ENCODE measurements at places on chromosomes 12 and 14. TPM values are rescaled to one million over a fixed set of nuclear protein-coding genes. Genes with fewer than 3 reads are reported as not detected.
A peak's percentile ranks its signal among the peaks of the same experiment; 100 is the strongest.

TC2N gene
- 2.1 TPM for total RNA-seq

TAS2R8 gene
- 0.50 TPM for total RNA-seq

GRIP1 gene
- 9.1 TPM for total RNA-seq

INHBC gene
- not detected for total RNA-seq

KIAA0586 gene
- total RNA-seq: 19.0 TPM

METTL3 gene
- 42.9 TPM for total RNA-seq

KRT80 gene
- total RNA-seq: 9.2 TPM

MANSC1 gene
- total RNA-seq: 9.1 TPM

FOXG1 gene
- not detected for total RNA-seq

NGB gene
- not detected for total RNA-seq

GRCh38 chr12:49819786-49820185, 8.4 kb downstream of the NCKAP5L start:
- no peak for DNase-seq

- no peak for DNase-seq
Observed at GRCh38 chr12:48423171-48423570, 49.2 kb upstream of the ANP32D start.

GRCh38 chr12:6459004-6459337, 7.1 kb downstream of the TAPBPL start:
- no peak for DNase-seq

DNA sequence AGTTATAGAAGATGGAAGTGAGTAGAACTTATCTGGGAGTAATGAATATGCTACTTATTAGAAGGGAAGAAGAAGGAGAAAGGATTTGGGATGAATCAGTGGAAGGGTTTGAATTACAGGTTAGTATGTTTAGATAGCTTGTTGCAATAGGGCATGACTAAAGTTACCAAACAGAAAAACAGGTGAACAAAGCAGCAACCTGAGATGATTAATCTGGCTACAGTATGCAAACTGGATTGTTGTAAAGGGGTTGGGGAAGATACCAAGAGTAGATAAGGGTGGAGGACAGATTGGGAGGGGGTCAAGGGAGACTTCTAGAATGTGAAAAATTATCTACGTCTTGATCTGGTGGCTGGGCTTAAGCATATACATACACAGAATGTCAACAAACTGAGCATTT, 73.4 kb upstream of the CLEC14A start:
- DNase-seq: no peak

DNA sequence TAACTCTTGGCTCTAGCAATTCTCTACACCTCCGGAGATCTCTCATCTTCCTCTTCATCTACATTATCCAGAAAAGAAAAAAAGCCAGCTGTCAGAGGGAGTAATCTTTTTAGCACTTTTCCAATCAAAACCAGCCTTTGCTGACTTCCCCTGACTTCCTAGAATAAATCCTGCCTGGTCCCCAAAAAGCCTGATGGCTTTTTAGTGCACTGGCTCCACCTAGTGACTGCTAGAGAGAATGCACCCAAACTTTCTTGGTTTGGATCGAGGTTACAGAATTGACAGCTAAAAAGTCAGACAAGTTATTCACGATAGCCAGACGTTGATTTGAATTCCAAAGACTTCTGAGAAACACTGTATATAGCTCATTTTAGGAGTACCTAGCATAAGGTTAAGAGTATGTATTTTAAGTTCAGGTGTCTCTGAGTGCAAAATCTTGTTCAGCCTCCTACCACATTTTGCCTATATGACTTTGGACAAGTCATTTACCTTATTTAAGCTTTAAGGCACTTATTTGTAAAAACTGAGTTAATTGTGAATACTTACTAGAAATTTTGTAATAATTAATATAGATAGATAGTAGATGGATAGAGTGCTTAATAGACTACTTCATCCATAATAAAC, 185.7 kb upstream of the GRIN2B start:
- no peak for DNase-seq

- peak; percentile 95 for DNase-seq
Observed at GRCh38 chr14:23057757-23058653, 685 bp upstream of the CDH24 start.

DNA sequence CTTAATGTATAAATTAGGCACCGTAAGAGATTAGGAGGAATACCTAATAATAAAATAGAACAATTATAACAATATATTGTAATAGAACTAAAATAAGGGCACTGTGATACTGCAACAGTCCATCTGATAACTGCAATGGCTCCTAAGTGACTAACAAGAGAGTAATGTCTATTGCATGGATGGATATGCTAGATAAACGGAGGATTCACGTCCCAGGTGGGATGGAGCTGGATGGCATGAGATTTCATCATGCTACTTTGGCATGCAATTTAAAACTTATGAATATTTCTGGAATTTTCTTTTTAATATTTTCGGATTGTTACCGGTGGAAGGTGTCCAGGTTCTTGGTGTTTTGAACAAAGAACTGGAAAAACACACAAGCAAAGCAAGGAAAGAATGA, 2.2 kb upstream of the TMEM19 start:
- DNase-seq: no peak

DNA sequence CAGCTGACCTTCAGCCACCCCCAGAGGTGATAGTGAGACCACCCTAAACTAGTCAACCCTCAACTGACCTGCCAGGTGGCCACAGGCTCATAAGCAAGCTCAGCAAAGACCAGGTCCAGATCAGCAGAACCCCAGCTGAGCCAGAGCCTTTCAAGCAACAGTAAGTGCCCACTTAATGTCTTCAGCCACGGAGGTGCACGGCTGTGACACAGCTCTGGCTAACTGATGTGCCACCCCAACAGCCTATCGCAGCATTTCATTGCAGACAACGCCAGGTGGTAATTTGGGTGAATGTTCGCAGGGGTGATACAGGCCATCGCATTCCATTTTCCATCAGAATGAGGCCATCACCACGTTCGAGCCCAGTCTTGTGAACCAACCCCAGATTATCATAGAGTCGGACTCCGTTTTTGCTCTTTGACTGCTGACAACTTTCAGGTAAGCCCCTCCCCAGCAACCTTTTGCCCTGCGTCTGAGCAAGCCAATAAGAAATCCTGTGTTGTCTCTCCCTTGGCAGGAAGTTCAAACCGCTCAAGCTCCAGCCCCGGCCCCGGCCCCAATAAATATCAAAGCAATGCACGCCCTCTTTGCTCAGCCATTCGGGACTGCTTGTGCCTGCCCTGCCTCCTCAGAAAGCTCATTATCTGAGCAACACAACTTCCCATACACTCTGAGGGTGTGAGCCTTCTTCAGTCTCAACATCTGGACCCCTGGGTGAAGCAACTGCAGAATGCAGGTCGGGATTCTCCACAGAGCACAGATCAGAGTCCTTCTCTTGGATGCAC, 44.4 kb downstream of the JAG2 start:
- peak; percentile 75 for DNase-seq

- no peak for DNase-seq
Observed at GRCh38 chr12:122297494-122297893, 31.2 kb upstream of the VPS33A start.

- no peak for DNase-seq
Observed at GRCh38 chr12:7709969-7710675, 1.1 kb upstream of the DPPA3 start.

GRCh38 chr12:8780389-8780788, 42.0 kb upstream of the A2ML1 start:
- DNase-seq: no peak

DNA sequence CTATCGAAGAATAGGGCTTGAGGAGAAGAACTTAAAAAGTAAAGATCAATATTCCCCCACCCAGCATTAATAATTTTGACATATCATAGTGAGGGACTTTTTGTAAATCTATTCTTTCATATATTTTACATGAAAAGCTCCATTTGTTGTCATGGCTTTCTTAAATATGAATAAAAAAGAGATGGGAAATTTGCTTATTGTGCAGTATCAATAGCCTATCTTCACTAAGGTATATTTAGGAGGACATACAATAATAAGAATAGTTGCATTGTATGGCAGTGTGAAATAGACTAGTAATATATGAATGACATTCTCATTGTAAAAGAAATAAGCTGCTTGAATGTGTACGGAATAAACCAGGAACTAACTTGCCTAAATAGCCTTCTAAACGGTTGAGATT, 5.5 kb upstream of the TCP11L2 start:
- DNase-seq: no peak

DNA sequence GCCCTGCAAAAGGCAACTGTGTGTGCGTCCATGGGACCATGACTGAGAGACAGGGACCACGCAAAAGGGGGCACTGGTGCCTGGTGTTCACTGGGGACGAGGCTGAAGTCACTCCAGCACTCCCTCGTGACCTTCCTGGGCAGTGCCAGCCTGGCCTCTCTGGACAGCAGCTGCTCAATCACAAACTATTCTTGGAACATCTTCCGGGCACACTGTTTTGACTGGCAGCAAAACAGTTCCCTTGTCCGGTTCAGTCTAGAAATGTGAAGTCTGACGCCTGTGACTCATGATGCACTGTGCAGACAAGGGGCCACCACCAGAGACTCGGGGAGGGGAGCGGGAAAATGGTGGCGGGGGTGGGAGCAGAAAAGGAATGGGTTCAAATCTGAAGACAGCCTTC, 20.8 kb downstream of the SNRNP35 start:
- no peak for DNase-seq

GRCh38 chr14:90785471-90785870, 30.8 kb downstream of the TTC7B start:
- no peak for DNase-seq

DNA sequence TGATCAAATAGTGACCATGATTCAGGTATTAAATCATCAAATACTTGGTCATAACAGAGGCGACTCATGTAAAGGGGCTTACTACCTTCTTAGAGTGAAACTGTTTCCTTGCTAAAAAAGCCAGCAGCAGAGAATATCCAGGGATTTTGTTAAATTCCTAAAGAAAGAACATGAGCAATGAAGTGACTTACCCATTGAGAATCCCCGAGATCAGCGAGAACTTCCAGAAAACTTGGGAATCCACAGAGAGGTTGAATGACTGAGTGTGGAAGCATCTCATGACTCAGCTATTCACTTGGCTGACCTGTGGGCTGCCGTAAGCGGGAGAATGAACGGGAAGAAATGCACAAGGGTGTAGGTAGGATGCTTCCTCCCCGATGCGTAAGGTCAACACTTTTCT, 85.3 kb upstream of the KCNA1 start:
- no peak for DNase-seq

GRCh38 chr14:51118993-51119392, 24.1 kb upstream of the TRIM9 start:
- no peak for DNase-seq

GRCh38 chr12:68239309-68239982, 13.8 kb upstream of the IL26 start:
- DNase-seq: no peak

- DNase-seq: no peak
Observed at GRCh38 chr14:72104011-72104613, 171.9 kb downstream of the RGS6 start.

- no peak for DNase-seq
Observed at GRCh38 chr12:2819810-2820209, 7.3 kb downstream of the ITFG2 start.

GRCh38 chr12:99618657-99619056, 28.9 kb upstream of the GARIN6 start:
- no peak for DNase-seq

DNA sequence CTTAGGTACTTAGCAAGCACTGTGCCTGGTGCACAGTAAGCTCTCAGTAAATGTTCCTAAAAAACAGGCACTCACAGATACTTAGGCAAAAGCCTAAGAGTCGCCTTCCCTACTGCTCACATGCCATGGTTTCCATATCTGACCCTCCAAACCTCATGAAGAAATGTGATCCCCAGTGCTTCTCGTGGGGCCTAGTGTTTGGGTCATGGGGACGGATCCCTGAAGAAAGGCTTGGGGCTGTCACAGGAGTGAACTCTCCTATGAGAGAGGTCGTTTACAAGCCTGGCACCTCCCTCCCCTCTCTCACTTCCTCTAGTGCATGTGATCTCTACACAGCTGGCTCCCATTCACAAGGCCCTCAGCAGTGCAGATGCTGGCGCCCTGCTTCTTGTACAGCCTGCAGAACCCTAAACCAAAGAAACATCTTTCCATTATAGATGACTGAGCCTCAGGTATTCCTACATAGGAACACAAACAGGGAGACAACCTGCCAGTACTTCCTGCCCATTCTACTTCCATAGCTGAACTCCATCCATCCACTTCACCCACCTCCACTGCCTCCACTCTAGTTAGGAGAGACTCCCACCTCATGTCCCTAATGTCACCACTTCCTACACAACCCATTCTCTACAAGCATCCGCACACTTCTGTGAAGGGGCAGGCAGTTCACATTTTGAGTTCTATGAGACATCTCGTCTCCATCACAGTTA, 2.9 kb downstream of the SLC15A4 start:
- DNase-seq: no peak

DNA sequence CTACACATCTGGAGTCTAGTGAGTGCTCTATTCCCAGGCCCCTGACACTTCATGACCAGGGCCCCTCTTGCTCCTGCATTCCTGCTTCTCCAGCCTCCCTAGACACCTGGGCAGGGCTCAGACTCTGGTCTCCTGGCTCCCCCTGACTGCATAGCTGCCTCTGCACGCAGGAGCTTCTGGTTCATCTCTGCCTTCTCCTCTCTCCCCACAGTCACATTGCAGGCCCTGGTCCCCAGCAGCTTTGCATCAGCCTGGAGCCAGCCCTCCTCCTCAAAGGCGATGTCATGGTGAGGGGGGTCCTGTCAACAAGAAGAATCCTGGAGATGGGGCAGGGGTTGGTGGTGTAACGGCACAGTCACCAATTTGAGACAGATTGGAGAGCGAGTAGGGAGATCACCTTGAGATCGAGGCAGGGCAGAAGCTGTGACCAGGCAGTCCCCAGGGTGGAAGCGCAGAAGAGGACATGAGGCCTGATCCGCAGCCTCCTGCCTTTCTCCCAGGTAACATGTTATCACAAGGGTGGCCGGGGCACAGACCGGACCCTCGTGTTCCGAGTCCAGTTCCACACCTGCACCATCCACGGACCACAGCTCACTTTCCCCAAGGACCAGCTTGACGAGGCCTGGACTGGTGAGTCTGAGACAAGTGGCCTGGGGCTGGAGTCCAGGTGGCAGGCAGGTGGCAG, 8.1 kb downstream of the TNS2 start:
- no peak for DNase-seq

- no peak for DNase-seq
Observed at GRCh38 chr12:124599074-124599999, 31.9 kb upstream of the NCOR2 start.
